Myocyte (in vitro differentiated cells): ENCODE measurements at places on chromosomes 7 and 10. TPM values are rescaled to one million over a fixed set of nuclear protein-coding genes. Genes with fewer than 3 reads are reported as not detected.

- DNase-seq, result no peak
These were observed 96.6 kb upstream of the PARD3 start for GRCh38 chr10:34911661-34912205.

- DNase-seq, result no peak
These were observed 362.5 kb downstream of the POM121L12 start for GRCh38 chr7:53397911-53398310.

GRCh38 chr7:132646052-132646451 is 69.8 kb upstream of the PLXNA4 start:
- DNase-seq, result no peak

GRCh38 chr7:127625331-127625730 is 7.4 kb upstream of the PAX4 start:
- no peak for DNase-seq

PKD1L1 gene
- 0.03 and 0.10 TPM in 2 replicates for total RNA-seq

STYXL1 gene
- 49.8 and 51.7 TPM in 2 replicates for total RNA-seq

H2BK1 gene
- total RNA-seq, result not detected in 2 replicates

MINDY4 gene
- total RNA-seq, result 2.0 and 2.9 TPM in 2 replicates

HOXA13 gene
- 0.13 and 0.26 TPM in 2 replicates for total RNA-seq
